ENCODE measurements at places on chromosomes 12 and 14.

GRCh38 chr12:121345151-121345815 lies 6.9 kb downstream of the ANAPC5 start:
- DNase-seq, result no peak

DNA sequence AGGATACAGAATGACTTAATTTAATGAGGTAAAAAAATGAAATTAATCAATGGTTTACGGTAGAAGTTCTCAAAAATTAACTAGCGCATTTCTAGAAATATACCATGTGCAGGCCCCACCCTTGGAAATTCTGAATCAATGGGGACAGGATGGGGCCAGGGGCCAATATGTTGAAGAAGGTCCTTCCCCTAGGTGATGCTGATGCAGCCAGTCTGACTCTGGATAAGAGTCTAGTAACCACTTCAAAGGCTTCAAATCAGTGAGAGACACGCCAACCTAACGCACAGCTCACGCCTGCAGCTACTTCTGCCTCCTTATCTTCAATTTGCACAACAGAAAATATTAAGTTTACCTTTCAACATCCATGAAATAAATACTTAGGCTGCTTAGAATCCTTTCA lies 14.9 kb downstream of the GIT2 start:
- no peak for DNase-seq

DNA sequence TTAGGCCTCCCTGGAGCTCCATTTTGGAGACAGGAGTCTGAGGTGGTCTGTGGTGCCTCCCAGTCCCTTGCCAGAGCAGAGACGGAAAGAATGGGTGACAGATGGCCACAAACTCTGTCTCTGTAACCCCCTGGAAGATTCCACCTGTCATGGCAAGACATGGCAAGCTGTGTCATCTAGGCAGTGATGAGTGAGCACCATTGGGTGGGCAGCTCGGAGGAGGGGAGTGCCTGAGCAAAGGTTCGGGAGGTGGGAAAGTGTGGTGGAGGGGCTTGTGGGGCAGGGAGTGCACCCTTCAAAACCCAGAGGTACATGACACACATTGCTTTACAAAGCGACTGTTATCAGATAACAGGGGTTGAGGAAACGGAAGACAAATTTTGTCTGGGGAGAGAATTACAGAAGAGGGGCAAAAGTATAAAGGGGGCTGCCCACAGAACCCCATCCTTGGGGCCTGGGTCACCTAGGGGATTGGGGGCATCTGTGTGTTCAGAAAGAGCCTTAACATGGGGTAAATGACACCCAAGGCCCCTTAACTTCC lies 3.5 kb downstream of the RIN3 start:
- peak; percentile 19 for DNase-seq

DNA sequence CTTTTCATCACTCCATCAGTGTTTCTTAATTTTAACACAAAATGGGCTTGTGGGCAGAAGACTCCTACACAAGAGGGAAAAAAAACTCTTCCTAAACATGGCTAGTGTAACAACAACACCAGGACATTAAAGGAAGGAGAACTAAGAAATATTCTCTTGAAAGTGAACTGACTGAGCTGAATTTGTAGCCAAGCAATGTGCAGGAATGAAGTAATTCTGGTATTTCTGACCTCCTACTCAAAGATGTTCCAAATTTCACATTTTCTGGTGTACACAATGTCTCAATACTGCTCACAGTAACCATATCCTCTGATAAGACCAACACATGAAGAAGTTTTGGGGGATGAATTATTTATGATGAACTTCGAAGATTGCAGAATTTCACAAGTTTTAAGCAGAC lies 357.3 kb downstream of the DUSP6 start:
- no peak for DNase-seq

- no peak for DNase-seq
Measured at GRCh38 chr14:91493169-91493568, 16.9 kb downstream of the PPP4R3A start.

DNA sequence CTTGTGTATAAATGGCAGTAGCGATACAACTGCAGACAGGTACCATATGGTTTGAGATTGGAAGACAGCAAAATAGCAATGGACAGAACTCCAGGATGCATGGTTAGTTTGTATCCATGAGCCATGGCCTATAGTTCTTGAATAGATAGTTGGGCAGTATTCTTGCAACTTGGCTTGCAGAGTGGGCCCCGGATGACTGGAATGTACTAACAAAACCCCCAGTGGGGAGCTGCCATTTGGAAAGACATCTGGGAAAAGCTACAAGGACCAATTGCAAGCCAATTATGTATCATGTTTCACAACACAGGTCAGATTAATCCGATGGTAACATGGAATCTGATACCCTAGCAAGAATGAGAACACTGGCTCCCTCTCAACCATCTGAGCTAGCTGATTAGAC lies 279.6 kb downstream of the RERGL start:
- DNase-seq, result no peak

GRCh38 chr12:46752396-46752795 lies 73.4 kb downstream of the SLC38A4 start:
- DNase-seq, result no peak

DNA sequence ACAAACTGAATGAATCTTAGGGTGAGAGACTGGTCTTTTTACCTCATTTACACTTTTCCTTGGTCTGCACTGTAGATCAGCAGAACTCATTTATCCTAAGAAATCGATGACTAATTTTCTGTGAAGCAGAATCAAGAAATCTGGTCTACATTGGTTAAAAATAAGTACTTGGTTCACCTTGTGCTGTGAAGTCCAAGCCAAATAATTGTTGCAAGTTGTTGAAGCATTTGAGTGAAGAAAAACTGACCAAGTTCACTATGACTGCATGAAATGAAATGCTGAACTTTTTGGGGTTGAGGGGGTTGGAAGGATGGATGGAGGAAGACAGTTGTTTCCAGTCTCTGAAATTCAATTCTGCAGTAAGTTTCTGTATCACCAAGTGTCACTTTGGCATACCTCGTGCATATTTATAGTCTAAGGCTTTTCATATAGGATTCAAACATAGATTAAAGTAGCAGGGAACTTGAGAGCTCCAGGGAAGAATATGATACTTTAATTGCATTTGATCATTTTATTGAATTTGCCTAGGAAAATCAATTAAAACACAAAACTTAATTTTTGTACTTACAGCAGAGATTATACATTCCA lies 75.0 kb downstream of the FAR2 start:
- DNase-seq, result no peak

DNA sequence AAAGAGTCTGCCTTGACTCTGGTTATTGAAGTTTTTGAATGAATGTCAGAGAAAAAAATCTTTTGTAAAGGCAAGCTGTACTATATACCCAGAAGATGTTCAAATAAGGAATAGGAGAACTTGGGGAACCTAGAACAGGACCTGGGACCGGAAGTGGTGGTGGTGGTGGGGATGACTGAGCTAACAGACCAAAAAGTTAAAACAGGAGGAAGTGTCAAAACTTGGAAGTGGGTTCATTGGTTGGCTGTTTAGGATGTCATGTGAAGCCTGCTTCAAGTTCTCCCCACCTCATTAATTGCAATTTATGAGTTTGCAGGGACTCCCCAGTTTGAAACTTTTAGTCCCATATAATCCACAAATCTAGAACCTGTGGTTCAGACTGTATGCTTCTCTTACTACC lies 26.2 kb downstream of the PLXNC1 start:
- peak; percentile 69 for DNase-seq

DNA sequence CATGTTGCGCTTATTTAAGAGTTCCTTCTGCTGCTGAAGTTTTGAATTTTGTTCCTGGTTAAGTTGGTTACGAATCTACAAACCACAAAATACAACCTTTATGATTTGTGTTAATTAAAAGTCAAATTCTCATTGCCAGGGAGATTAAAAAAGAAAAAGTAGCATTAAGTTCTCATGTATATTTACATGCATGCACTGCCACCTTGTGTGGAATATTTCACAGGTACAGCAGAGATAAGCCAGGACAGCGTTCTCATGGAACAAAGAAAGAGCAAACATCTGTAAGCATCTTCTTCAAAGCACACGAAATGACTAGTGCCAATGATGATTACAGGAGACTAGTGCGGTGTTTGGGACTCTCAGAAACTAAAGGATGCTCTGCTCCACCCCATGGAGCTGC lies 34.2 kb downstream of the ZFYVE21 start:
- no peak for DNase-seq

DNA sequence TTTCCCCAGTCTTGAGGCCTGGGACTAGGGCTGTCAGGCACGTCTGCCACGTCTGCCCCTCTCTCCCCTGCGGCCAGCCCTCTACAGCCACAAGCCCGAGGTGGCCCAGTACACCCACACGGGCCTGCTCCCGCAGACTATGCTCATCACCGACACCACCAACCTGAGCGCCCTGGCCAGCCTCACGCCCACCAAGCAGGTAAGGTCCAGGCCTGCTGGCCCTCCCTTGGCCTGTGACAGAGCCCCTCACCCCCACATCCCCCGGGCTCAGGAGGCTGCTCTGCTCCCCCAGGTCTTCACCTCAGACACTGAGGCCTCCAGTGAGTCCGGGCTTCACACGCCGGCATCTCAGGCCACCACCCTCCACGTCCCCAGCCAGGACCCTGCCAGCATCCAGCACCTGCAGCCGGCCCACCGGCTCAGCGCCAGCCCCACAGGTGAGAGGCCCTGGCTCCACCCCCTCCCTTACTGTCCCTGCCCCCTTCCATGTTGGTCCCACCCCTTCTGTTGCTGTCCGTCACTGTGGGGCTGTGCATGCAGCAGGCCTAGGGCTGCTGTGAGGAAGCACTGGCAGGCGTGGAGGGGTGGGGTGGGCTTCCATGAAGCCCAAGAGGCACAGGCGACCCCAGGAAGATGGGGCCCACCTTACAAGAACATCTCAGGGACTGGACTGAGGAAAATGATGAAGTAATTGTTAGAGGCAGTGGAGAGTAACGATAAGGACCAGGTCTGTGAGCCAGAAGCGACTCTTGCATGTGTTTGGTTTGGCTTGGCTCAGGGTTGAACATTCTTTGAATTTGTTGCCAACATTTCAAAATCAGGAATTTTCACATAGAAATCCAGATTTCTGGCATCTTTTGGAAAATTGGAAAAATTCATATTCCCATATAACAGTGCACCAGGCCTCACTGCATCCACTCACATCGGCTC lies 16.8 kb downstream of the C12orf43 start:
- no peak for DNase-seq

GRCh38 chr14:32707742-32708500 lies 230.8 kb upstream of the NPAS3 start:
- DNase-seq, result no peak

- DNase-seq, result no peak
Measured at GRCh38 chr14:47490353-47490752, 185.1 kb downstream of the MDGA2 start.

GRCh38 chr12:52383331-52383730 lies 2.1 kb downstream of the KRT84 start:
- no peak for DNase-seq

DNA sequence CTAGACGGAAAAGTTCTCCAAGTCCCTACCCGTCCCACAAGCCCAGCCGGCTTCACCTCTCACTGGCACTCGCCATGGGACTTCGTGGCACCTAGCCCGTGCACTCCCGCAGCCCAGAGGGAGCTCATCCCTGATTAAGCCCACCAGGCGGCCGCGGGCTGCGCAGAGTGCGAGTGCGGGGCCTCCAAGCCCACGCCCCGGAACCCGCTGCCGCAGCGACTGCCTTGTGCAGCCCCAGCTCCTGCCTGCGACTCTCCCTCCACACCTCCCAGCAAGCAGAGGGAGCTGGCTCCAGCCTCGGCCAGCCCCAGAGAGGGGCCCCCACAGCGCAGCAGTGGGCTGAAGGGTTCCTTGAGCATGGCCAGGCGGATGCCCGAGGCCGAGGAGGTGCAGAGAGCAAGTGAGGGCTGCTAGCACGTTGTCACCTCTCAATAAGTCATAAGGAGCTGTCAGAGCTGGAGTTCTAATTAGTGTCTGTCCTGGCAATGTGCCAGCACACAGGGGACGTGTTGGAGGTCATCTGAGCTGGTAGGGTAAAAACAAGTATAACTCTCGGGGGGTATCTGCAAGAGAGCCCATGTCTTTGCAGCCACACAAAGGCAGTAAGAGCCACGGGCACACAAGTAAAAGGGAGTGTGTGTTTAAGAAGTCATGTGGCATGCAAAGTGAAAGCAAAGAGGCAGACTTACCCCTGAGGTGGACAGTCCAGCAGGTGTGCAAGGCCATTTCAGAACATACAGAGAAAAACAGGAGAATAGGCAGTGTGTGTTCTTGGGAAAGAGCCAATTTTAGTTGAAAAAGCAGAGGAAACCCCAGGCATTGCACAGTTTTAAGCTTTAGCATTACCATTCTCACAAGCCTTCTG lies 27.1 kb upstream of the TMTC2 start:
- DNase-seq, result no peak

DNA sequence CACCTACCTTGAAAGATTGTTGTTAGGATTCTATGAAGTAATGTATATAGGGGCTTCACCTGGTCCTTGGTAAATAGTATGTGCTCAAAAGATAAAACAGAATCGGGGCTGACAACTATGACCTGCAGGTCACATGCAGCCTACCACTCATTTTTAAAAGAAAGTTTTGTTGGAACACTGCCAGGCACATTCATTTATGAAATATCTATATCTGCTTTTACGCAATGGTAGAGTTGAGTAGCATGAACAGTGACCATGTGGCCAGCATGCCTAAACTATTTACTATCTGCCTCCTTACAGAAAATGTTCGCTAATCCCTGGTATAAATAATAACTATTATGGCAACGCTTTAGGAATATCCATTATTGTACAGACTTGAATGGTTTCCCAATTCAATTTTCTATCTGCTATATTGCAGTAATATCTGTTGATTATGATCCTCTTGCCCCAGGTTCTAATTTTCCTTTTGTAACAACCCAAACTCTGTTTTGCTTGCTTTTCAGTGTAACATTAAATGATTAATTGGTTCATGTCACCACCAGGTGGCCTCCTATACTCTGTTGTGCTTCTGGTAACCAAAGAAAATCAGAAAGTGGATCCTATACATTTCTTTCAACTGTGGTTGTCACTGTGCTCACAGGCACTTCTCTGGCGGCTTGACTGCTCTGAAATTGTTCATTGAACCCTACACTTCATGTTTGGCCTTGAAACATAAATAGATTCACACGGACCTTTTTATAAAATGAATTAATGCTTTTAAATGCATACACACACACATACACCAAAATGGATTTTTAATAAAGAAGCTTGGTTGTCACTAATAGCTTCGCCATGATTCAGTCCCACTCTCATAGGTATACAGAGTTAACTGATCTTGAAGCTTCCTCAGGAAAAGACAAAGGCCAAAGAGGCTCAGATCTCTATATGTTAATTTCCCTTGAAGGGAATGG lies 227.7 kb upstream of the NPAS3 start:
- DNase-seq, result no peak

- no peak for DNase-seq
Measured at GRCh38 chr12:18681818-18682217, 56.0 kb downstream of the PLCZ1 start.

DNA sequence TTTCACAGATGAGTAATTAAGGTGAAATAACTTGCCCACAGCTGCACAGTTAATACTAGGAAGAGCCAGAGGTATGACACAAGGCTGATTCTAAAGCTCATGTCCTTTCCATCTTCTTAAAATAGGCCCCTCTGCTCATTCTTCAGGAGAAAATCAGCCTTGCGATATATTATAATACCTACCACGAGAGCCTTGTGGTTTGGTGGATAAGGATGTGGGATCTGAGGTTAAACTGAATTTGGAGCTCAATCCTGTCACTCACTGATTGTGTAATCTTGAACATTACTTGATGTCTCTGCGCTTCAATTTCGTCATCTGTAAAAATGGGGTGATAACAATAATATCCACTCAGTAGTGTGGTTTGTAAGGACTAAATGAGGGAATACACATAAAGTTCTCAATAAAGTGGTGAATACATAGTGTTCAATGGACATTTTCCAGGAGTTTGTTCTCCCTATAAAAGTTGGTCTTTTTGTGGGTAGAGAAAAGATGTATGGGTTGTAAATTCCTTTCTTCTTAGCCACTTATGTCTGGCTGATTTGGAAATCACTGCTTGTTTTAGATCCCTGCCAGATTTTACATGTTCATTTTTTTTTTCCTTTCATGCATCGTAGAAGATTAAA lies 25.1 kb upstream of the ATP2B1 start:
- DNase-seq, result no peak
